ENCODE measurements at places on chromosomes 6 and 20.

DNA sequence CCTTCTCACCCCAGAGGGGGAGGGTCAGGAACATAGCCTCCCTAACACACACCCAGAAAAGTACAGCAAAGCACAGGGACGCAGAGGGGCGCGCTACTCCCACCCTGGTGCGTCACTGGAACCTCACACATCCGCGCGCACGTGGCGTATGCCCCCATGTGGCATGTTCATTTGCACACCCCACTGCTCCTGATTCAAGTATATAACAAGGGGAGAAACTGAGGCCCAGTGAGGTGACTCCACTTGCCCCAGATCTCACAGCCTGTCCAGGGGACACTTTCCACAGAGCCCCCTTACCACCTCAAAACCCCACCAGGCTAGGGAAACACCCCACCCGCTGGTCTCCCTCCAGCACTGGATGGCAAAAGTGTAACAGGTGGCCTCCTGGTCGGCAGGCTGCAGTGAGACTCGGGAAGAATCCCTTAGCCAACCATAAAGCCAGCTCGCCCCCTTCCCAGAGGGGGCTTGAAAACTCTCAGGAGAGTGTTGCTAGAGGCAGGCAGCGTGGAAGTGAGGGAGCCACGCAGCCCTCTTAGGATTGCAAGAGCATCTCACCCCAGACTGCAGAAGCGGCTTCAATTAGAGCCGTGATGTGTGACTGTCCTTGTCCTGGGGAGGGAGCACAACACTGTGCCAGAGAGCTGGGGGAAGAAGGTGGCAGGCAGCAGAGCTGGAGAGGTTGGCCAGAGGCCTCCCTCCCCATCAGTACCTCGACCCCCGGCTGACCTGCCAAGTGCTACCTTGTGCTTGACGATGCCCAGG is at the start of gene GRM4:
TSS of gene GRM4 (minus strand) at position 67 of the 762 bp plus-strand sequence. CDS start 12,591 bp downstream, outside the sequence.
- no peak for DNase-seq

DNA sequence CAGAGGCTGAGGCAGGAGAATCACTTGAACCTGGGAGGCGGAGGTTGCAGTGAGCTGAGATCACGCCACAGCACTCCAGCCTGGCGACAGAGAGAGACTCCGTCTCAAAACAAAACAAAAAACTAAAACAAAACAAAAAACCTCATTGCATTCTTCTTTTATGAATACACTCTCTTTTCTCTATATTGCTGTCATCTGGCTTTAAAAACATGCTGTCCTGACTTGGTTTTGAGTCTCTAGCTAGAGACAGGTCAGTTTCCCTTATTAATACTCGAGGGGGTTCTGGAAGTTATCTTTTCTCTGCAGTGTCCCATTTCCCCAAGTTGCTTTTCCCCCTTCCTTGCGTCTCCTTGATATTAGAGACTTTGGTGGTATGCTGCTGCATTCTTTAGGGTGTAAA is 50.9 kb downstream of the RIOK1 start:
- no peak for DNase-seq

DNA sequence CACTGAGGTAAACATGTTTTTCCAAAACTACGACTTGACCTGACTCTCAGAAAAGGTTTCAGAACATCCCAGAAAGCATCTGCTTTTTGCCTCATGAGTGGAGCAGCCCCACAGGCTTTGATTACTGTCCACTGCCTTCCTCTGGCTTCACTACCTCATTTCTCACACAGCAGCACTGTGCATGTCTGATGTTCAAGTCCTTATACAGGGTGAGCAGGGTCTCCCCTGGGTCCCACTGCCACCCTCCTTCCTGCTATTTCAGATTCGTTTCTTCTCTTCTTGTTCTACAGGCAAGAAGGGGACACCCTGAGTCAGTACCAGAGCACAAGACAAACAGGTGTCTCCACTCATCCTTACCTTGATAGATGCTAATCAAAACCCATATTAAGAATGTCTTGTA is 64.7 kb upstream of the NFATC2 start:
- no peak for DNase-seq

GRCh38 chr6:161171207-161171606 is 102.7 kb downstream of the AGPAT4 start:
- DNase-seq: no peak

GRCh38 chr6:114024746-114025145 is 53.8 kb upstream of the HDAC2 start:
- DNase-seq: no peak

DNA sequence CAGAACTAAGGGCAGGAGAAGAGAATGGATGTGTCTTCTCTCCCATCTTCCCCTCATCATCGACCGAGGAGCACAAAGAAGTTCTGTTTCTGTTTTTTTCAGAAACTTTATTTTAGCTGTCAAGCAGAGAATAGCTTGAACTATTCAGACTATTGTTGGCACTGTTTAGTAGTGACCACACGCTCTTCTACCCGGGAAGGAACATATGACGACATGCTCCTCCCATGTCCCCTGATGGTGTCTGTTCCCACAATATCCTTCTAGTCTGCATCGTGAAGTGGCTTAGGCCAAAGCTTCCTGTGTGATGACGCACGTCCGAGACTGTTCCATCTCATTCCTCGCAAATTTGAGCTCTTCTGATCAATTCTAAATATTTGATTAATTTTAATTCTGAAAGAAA is 27.2 kb upstream of the KIF25 start:
- no peak for DNase-seq

DNA sequence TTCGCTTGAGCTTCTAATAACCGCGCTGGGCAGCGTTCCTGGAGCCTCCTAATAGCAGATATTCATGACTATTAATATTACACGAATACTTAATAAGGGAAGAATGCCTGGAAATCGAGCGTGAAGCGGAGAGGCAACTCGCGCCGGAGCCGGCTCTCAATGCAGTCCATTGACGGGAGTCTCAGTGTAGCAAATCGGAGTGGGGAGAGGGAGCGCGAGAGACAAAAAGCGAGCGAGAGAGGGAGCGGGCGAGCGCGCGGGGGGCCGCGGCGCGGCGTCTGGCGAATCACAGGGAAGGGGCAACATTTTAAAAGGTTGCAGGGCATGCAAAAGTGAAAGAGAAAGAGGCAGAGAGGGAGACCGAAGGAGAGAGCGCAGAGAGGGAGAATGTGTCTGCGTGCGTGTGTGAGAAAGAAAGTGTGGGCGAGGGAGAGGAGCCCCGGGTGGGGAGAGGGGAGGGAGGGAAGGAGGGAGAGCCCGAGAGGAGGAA is 2.9 kb downstream of the TFAP2A start:
- DNase-seq: peak; percentile 75

- DNase-seq: no peak
Observed at GRCh38 chr6:163720005-163720404, 305.5 kb downstream of the QKI start.

DNA sequence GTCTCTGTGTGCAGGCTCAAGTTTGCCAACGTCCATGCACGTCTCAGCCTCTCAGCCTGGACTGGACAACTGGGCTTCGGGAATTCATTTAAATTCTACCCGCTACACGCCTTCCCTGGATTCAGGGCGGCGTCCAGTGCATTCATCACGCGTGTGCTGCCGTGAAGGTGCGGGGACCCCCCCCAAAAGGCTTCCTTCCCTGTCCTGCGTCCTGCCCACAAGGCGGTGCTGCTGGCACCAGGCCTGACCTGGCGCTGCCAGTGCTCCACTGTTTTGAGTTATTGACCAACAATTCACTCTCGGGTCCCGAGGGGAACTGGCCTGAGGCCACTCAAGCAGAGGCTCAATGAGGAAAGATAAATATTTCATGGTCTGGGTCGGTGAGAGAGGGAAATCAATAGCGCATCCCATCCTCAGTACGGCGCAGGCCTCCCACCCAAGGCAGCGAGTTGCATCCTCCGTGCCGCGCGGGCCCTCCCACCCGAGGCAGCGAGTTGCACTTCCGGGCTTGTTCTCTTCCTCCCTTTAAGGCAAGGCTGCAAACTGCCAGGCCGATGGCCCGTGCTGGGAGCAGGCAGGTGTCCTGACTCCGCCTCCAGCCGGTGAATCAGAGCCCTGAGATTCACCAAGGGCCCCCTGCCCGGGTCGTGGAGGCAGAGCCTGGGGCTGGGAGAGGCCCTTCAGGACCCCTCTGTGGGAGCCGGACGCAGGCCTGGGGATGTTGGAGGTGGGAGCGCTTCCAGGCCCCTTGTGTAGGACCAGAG is 22.8 kb upstream of the BHLHE23 start:
- DNase-seq: peak; percentile 76

DNA sequence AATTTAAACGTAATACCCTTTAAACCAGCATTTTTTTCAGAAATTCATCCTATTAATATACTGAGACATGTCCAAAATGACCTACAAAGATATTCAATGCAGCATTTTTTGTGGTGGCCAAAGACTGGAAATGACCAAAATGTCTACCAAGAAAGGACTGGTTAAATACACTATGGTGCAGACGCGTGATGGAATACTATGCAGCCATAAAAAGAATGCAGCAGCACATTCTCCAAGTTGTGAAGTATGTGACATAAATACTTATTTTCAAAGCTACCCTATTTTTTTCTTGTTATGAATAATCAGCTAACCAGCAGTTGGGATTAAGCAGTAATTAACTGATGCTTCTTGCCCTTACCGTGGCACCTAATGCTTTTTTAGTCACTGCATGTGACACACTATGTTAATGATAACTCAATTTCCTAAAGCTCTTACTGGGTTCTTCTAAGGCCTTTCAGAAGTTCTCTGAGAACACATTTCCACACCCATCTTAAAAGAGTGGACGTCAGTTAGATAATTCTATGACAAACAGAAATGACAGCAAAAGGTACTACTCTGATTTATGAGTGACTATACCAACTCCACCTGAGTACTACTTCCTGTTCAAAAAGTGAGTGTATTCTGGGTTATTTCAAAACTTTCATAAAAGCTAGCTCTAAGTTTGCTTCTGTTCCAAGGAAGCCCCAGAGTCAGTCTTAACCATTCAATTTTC is 24.9 kb downstream of the TTI1 start:
- DNase-seq: no peak

DNA sequence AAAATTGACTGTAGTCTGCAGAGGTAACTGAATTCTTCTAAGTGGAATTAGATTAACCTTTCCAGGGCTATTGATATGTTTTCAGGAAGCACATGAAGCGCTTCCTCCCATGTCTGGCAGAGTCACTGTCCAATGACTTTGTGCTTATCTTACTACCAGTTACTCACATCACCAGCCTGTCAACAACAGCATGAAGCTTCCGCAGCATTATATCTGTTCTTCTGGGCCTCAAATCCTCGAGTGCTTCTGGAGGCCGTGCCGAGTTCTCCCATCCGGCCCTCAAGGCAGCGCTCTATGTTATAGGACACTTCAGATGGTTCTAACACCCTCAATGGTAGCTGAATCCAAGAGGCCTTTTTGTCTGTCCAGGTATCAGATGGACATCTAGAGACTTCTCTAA is 33.2 kb downstream of the PSMG4 start:
- no peak for DNase-seq

DNA sequence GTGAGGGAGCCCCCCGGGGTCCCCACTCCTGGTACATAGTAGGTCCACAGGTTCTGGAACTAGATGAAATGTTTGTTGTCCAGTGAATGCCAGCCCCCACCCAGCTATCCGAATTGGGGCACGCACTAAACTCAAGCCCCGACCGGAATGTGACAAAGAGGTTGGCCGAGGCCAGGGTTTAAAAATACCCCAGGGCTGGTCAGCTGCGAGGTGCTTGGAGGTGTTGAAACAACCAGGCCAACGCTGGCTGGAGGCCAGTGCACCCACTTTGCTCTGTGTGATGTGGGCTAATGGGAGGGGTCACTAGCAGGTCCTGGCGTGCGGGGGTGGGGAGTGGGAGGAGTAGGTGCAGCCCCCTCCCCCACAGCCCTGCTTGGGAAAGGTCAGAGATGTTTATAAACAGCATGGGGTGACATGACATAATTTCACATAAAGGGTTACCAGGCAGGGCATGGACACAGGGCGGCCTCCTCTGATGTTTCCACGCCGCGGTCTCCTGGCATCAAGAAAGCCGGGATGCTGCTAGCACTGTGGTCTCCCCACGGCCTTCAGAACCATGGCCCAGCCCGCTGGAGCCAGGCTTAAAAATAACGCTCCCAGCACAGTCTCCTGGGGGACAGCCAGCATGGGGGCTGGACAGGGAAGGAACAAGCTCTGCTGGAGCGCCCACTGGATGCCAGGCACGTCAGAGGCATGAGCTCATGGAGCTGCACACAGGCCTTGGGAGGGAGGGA is 111.2 kb upstream of the PTPN1 start:
- DNase-seq: no peak

DNA sequence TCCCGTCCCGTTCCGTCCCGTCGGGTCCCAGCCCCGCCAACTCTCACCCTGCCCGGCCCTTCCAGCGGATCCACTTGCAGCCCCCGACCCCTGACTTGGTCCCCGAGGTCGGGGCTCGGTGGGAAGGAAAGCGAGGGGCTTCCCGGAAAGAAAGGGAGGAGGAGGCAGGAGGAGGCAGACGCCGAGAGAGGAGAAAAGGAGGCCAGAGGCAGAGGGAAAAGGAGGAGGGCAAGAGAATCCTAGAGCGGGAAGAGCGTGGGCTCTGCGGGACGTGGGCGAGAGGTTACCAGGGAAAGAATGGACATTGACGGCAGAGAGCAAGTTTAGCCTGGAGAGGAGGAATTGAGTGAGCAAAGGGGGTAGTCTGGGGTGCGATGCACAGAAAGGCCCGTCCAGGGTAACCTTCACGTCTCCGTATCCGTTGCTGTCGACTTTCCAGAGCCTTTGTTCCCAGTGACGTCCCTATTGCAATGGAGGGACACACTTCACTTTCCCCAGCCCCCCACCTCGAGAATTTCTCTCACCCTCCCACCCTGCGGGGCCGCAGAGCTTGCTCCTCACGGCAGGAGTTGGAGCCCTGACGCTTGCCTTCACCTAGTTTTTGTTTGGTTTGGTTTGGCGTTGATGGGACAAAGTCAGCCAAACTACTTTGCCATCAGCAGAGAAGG is 477 bp upstream of the MOXD1 start:
- no peak for DNase-seq

DNA sequence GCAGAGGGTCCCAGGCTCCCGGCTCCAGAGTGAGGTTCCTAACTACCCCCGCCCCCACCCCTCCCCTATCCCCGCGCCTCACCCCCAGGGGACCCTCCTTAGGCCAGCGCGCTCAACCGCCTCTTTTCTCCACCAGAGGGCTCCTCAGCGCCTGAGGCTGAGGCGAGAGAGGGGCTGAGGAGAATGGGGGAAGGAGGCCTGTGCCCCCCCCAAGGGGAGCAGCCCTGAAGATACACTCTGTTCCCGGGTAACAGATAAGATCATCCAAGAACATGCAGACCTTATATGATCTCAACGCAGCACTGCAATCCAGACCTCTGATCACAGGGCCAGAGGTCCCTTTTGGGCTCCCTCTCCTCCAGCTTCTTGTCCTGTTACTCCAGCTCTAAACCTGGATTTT is 43.3 kb upstream of the MRPS10 start:
- no peak for DNase-seq

GRCh38 chr6:20096536-20096935 is 115.7 kb downstream of the MBOAT1 start:
- no peak for DNase-seq

DNA sequence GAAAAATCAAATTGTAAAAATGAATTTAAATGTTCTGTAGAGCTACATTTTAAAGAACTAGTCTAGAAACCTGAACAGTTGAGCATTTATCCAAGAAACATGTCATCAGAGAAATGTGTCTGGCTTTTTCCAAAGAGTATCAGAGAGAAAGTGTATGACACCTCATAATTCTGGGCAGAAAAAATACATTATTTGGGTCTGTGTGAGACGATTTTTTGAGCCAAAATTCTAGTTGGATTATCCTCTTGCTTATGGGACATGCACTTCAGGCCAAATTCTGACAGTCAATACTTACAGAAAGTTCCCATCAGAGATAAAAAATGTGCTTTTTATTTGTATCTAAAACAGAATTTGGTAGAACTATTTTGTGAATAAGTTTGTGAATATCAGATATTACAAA is 1242.7 kb downstream of the EPHA7 start:
- no peak for DNase-seq

Measured in kidney tubule cell (primary cell).